CMK (cell line): ENCODE measurements at places on chromosomes 16 and 17.

DNA sequence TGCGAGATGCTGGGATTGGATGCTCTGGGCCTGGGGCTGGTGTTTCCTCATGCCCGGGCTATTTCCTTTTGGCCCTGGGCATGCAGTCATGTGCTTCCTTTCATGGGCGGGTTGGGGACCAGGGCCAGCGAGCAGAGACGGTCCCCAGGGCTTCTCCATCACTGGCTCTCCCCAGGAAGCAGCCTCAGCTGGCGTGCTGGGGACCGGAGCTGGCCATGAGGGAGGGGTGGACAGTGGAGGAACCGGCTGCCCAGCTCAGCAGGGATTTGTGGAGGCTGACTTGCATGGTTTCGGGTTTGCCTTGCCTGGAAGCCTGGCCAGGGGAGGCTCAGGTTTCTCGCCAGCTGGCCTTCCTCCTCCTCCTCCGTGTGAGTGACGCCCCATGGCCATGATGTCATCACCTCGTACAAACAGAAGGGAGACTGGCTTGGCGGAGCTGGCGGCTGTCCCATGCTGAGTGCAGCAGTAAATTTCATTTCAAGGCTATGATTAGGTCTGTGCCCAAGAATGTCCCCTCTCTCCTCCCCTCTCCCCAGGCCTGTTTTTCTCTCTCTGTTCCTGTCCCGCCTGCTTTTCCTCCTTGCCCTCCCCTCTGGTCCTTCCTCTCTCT is 8.9 kb upstream of the TIMP2 start:
- no peak for DNase-seq

DNA sequence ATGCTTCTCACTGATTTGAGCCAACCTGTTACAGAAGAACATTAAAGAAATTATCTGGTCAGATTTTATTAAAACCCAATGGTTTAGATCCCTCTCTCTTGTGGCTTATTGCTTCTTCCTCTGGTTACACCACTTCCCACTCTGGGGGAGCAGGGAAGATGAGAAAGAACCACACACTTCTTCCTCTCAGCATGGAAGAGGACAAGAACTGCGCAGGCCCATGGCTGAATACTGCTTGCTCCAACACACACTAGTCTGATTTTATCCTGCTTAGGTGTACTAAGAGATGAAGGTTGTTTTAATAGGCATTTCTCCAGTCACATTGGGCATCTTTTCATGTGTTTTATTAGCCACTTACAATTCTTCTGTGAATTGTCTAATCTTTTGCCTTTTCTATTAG is 27.6 kb downstream of the MAP3K3 start:
- no peak for DNase-seq

DNA sequence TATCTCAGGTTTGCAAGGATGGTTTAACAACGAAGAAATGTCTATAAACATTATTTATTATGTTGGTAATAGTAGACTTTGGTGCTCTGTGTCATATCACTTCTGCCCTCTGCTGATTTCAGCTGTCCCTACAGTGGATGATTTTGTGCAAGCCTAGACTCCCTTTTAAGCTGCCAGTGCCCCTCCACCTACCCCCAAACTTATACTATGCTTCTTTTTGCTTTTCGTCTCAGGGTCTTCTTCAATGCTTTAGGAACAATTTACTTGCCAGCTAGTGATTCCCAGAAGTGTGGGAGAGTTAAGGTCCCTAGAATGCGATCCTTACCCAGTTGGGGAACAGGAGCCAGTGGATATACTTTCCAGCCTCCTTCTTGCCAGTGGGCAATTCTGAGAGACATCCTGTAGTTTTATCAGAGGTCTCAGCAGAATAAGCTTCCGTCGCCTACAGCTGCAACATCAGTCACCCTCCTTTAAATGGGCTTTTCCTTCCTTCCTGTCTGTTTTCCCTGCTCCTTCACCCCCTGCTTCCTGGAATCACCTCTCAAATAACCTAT is 4.1 kb downstream of the ICAM2 start:
- no peak for DNase-seq

DNA sequence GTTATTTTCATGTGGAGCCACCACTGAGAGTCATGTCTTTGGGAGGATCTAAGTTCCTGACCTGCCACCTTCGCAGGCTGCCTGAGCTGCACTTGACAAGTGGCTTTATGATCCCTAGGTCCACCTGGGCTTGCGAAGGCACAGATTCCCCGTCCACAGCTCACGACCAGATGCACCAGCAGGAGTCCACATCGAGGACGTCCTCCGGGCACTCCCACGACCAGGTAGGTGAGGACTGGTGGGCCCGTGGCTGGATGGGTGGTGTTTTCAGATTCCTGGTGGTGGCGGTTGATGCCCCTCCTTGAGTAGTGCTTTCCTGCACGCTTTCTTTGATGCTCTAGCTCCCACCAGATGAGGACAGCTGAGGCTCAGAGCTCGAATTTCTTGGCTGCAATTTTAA is 14.8 kb downstream of the FAM234A start:
- DNase-seq: no peak

DNA sequence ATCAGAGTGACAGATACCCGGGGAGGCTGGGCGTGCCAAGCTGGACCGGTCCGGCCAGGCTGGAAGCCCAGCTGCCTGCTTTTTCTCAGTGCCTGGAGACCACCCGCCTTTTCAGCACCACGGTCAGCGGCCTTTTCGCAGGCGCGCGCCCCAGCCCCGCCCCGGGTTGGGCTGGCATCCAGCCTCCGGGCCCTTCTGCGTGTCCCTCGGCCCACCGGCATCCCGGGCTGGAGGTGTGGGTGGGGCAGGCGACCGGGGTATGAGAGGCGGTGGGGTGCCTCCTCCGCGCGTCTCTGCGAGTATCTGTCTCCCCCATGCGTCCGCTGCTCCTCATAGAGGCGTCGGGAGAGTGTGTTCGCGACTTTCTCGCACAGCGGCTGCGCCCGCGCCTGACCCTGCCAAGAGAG is 102.5 kb downstream of the MRM1 start:
- no peak for DNase-seq

GRCh38 chr16:83652943-83653342 is 154.8 kb upstream of the HSBP1 start:
- DNase-seq: no peak

DNA sequence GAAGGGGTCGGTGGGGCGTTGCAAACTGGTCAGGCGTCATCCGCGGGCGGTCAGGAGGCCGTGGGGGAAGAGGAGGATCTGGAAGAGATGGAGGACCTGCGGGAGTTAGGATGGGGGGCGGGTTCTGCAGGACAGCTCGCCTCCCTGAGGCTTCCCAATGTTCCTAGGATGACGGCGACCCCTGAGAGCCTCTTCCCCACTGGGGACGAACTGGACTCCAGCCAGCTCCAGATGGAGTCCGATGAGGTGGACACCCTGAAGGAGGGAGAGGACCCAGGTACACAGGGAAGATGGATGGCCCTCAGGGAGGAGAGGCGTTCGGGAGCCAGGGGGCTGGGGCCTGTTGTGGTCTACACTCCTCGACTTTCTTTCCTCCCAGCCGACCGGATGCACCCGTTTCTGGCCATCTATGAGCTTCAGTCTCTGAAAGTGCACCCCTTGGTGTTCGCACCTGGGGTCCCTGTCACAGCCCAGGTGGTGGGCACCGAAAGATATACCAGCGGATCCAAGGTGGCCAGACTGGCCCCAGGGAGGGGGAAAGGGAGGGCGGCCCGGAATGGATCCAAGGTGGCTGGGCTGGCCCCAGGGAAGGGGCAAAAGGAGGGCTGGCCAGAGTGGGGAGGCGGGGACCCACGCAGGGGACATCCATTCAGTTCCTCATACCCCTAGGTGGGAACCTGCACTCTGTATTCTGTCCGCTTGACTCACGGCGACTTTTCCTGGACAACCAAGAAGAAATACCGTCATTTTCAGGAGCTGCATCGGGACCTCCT is 839 bp downstream of the PLD2 start:
- no peak for DNase-seq

DNA sequence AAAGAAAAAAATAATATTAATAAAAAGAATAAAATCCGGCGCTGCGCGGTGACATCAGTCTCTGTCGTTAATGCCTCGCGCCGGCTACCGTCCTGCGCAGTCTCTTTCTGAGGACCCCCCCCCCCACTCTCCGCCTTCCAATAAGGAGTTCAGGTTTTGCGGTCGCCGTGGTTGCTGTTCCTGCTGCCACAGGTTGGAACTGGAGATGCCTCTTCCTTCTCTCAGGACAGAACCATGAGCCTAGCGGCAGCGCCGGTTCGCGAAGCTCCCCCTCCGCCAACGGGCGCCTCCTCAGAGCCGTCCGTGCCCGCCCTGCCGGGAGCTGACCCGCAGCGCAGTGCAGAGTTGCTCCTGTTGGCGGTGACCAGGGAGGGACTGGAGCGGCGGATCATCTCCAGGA is 2093.4 kb downstream of the TP53TG3F start:
- DNase-seq: no peak
